ENCODE measurements at places on chromosomes 1 and 21. TPM values are rescaled to one million over a fixed set of nuclear protein-coding genes. Genes with fewer than 3 reads are reported as not detected.

The NAV1 gene
- 2.0 TPM for total RNA-seq

The CRB1 gene
- total RNA-seq = 0.06 TPM

The FAM131C gene
- 1.1 TPM for total RNA-seq

The ZNF593OS gene
- not detected for total RNA-seq

The LRRC38 gene
- not detected for total RNA-seq

The FYB2 gene
- not detected for total RNA-seq

The UTS2 gene
- total RNA-seq = 0.17 TPM
